Activated CD8-positive, alpha-beta memory T cell treated with anti-CD3 and anti-CD28 coated beads for 48 hours (primary cell): ENCODE measurements at places on chromosomes 16 and 17.

DNA sequence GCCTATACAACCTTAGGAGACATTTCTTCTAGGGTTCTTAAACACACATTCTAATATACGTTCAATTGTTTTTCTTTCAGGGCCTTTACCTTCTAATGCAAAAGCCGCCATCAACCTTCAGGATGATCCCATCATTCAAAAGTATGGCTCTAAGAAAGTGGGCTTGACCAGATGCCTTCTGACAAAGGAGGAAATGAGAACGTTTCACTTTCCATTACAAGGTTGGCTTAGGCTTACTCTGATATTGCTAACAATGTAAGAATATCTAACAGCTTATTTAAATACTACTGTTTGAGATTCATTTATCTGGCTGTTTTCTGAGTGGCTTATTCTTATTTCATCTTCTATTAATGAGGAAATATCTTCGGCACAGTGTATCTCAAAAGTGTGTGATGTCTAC lies 15.4 kb downstream of the REXO5 start:
- DNase-seq = no peak

- no peak for DNase-seq
These were observed 92.5 kb downstream of the ASIC2 start for GRCh38 chr17:33200587-33200986.

GRCh38 chr16:70157105-70157476 lies 16.5 kb upstream of the CLEC18C start:
- no peak for DNase-seq

DNA sequence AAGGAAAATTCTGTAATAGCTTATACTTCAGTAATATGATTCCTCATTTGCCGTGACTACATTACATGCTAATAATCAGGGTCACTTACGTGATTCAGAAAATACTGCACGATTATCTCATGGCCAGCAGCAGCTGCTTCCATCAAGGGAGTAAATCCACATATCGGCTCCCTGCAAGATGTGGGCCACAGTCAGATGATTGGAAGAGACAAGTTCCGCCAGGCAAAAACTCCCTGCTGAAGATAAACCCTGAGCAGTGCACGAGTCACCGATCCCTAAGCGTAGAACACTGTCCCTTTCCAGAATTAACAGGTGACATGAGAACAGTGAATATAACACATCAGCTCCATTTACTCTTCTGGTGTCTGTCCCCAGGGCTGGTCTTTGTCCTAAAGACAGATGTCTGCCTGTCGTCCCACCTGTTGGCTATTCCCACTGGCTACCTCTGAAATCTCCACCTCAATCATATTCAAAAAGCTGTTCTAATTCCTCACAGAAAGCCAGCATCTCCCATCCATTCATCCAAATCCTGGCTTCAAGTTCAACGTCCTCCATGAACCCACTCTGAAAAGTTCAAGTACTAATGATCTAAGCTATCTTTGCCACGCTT lies 9.3 kb downstream of the ANKS3 start:
- no peak for DNase-seq

- no peak for DNase-seq
These were observed 5.8 kb upstream of the MYO1D start for GRCh38 chr17:32882734-32883133.

GRCh38 chr17:73210002-73210678 lies 17.3 kb downstream of the COG1 start:
- DNase-seq = no peak

DNA sequence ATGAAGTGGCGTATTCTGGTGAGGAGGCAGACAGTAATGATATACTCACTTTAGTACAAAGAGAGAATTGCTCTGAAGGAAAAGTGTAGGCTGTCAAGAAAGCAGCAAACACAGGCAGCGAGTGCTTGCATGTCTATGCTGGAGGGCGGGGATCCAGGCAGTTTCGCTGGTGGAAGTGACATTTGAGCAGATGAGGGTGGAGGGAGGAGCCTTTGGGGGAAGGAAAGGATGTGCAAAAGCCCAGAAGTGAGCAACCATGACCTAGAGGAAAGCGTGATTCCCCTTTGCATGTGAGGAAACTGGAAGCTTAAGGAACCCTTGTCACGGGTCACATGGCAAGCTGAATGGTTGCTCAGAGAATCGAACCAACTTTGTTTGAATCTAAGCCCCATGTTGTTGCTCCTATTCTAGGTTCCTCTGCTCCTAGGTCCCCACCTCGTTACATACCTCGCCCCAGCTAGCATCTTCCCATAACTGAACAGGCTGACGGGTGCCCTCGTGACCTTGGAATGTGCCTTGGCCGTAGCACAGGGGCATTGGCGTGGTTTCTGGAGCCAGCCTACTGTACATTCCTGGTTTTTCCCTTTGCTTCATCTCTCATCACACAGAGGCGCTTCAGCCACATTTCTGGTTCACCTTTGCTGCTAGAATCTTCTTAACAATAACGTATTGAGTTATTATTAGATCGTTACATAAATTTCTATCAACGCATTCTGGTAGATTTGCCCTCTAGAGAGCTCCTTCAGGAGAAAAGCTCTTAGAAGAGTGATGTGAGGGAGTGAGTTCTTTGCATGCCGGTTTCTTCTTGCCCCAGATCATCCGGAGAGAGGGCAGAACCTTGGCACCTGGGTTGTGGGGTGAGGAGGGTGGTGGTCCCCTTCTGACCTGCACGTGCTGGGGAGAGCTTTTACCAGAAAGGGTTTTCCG lies 191.8 kb downstream of the SNX29 start:
- no peak for DNase-seq

GRCh38 chr16:79659344-79659743 lies 58.8 kb upstream of the MAF start:
- DNase-seq = no peak

DNA sequence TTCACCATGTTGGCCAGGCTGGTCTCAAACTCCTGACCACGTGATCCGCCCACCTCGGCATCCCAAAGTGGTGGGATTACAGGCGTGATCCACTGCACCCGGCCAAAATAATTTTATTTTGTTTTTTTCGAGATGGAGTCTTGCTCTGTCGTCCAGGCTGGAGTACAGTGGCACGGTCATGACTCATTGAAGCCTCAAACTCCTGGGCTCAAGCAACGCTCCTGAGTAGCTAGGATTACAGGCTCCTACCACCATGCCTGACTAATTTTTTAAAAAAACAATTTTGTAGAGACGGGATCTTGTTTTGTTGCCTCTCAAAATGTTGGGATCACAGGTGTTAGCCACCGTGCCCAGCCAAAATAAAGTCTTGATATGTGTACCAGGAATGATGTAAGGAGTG lies 2.4 kb upstream of the TTLL6 start:
- DNase-seq = no peak

DNA sequence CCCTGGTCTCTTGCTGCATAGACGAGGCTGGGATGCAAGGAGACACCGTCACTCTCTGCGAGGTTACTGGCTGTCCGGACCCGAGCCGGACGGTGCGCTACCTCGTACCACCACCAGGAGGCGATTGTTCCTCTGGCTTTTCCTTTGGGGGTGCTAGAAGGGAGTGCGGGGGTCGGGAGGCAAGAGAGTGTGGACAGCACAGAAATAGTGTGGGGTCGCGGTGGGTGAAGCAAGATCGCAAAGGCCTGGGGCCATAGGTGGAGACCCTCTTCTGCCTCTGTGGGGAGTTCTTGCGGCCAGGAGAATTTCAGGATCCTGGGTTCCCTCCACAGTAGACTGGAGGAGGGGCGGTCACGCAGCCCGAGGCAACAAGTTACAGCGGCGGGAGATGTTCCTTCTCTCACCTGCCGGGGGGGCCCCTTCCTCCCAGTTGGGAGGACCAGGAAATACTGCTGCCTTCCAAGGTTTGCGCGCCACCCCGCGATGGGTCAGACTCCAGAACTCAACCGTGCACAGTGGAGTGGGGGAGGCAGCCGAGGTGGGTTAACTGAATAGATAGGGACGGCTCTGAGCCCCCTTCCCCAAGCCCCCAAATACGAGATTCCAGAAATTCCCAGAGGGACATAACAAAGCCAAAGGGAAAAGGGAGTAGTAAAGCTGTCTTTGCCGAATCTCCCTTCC lies 6.9 kb downstream of the PHOSPHO1 start:
- DNase-seq = peak; percentile 66

GRCh38 chr17:14474591-14474990 lies 173.7 kb downstream of the HS3ST3B1 start:
- DNase-seq = no peak

DNA sequence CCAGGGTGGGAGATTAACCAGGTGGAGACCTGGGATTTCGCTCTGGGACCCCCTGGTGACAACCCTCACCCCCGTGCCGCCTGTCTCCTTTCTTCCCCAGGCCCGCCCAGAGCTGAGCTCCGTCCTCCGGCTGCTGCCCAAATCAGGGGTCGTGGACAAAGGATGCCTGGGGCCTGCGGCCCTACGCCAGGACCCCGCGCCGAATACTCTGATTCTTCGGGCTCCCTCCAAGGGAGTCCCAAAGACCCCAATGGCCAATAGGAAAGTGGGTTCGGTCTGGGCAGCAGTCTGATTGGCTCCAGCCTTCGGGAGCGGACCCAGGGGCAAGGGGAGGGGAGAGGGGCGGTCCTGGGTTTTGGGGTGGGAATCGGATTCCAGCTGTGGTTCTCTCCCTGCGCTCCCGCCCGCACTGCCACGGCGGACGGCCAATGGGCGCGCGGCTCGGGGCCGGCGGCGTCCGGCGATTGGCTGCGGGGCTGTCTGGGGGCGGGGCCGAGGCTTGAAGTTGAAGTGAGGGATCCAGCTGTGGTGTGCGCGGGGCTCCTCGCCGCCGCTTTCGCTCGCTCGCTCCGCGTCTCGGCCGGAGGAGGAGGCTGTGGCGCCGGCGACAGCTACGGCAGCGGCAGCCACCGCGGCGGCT lies at the start of gene CACNA1G:
Gene CACNA1G (plus strand): TSS at position 531 of the 640 bp plus-strand sequence. CDS start 745 bp downstream, outside the sequence.
- DNase-seq = peak; percentile 72

GRCh38 chr17:6786618-6787017 lies 10.6 kb downstream of the FBXO39 start:
- no peak for DNase-seq

GRCh38 chr16:79395591-79395990 lies 204.9 kb downstream of the MAF start:
- DNase-seq = no peak

DNA sequence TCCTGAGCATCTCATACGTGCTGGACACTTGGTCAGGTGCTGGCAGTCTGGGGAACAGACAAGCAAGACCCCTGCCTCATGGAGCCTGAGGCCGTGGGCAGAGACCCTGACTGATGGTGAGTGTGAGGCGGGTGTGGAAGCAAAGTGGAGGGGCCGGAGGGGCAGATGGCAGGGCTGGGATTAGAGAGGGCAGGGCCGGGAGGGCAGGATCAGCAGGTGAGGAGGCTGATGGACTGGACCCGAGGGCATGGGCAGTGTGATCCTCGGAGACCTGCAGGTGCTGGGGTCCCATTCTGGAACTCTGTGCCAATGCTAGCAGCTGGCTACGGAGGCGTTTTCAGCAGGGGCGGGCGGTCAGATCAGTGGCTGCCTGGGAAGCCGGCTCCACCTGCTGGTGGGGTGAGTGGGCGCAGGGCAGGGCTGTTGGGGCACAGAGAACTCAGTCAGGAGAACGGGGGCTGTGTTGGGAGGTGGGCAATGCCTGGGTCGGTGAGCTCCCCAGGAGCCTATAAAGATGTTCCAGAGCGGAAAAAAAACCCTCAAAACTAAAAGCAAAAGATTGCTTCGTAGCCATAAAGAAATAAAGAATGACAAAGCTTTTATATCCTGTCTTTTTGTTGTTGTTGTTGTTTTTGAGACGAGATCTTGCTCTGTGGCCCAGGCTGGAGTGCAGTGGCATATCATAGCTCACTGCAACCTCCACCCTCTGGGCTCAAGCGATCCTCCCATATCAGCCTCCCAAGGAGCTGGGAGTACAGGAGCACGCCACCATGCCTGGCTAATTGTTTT lies 8.9 kb upstream of the C16orf74 start:
- DNase-seq = no peak

DNA sequence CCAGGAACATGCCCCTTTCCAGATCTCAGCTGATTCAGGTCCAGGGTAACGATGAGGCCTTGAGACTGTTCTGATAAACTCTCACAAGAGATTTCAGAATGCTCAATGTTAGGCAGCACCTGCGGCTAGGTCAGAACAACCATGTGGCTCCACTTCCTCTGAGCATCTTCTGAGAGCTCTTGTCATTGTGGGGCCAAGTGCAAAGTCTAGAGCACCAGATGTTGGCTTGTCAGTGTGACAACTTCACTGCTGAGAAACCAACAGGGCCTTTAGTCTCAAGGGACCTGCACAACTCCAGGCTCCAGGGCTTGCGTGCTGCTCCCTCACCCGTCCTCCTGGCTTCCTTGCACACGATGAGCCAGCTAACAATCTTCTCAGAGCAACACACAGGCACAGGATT lies 29.0 kb downstream of the FCSK start:
- no peak for DNase-seq

DNA sequence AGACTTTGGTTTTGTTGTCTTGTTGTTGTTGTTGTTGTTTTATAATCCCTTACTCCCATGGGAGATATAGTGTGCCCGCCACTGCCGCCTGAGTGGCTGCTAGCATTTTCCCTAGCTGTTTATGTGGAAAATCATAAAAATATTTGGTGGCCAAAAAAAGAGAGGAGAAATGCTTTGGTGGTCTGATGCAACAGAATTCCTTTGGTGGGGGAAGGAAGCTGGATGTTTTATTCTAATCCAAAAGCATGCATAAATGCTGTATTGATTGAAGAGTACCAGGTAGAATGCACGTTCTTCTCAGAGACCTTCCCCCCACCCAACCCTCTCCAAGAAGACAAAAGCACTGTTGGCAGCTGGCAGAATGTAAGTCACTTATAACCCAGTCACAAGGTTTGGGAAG lies 93.2 kb downstream of the C17orf67 start:
- DNase-seq = no peak
